GM12865 (cell line): ENCODE measurements at places on chromosomes 7 and 10.

GRCh38 chr7:135758531-135758932 lies 9.9 kb upstream of the FAM180A start:
- no peak for DNase-seq

GRCh38 chr7:84686373-84686772 lies 491.8 kb upstream of the SEMA3A start:
- DNase-seq, result no peak

GRCh38 chr10:11602919-11603523 lies 8.4 kb downstream of the USP6NL start:
- peak; percentile 79 for DNase-seq

GRCh38 chr10:119166564-119166963 lies 1.1 kb upstream of the SFXN4 start:
- DNase-seq, result no peak

DNA sequence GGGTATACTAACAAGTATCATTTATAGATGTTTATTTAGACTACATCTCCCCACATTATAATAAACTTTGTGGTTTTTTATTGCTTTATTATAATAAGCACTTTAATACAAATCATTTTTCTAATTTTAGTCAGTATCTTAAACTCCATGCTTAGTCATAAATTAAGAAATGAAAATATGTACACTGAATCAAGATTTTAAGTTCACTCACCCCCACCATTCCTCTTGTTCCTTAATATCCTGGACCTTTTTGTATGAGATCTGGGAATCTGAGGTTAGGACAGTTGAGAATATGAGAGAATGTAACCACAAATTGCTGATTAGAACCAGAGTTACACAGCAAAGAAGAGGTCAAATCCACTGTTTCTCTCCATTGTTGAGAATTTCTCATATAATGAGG lies 93.6 kb upstream of the WNT16 start:
- no peak for DNase-seq
